Upper lobe of right lung (tissue), 1 donor: ENCODE measurements at places on chromosomes 5 and 9.

DNA sequence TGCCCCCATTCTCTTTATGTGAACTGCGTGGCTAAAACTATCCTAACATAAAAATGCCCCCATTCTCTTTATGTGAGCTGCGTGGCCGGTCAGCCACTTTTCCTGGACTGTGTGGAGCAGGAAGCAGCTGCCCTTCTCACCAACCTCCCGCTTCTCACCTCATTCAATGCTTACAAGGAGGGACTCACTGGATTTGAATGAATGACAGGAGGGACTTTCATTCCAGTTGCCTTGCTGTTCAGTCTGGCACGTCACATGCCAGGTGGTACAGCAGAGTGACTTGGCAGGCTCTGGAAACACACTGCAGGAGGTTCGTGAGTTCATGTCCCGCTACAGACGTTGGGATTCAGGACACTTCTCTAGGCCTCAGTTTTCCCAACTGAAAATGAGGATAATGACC, 60.2 kb upstream of the NFIL3 start:
- DNase-seq, result no peak

GRCh38 chr9:135692410-135692809, 6.9 kb downstream of the SOHLH1 start:
- DNase-seq, result no peak

DNA sequence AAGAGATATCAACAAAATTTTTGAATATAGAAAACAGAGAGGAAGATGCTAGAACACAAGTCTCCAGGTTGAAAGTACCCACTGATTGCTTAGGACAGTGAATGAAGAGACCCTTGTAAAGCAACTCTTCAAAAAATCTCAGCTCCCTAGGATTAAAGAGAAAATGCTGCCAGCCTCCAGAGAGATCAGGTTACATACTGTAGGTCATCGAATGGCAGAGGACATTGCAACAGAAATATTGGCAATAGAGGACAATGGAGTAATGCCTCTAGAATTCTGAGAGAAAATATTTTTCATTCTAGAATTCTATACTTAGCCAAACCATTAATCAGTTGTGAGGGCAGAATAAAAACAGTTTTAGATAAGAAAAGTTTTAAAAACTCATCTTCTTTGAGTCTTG, 43.1 kb upstream of the ELL2 start:
- no peak for DNase-seq

DNA sequence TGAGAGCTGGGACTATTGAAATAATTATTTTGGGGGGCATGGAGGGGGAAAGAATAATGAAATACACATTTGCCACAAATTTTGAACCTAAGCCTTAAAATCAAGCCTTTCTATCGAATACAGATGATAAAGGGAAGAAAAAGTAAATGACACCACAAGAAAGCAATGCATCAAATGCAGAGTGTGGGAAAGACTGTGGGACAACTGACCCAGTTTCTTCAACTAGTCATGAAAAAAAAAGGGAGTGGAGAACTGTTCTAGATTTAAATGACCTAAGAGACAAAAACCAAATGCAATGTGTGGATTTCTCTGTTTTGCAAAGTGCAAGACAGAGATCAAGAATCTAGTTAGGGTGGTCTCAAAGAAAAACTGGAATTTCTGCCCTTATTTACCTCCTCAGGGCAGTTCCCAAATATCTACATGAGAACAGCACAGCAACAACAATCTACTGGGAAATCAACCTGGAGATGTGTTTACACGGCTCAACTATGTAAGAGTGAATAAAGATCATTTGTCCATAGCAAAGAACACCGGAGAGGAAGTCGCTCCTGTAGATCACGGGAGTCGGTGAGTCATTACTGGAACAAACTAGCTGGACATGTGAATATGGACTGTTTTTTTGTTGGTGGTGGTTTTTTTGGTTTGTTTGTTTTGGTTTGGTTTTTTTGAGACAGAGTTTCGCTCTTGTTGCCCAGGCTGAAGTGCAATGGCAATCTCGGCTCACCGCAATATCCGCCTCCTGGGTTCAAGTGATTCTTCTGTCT, 145.9 kb downstream of the DROSHA start:
- DNase-seq, result no peak

GRCh38 chr9:35487081-35487480, 2.8 kb upstream of the RUSC2 start:
- DNase-seq, result no peak

GRCh38 chr9:121053544-121053943, 3.5 kb upstream of the C5 start:
- no peak for DNase-seq

DNA sequence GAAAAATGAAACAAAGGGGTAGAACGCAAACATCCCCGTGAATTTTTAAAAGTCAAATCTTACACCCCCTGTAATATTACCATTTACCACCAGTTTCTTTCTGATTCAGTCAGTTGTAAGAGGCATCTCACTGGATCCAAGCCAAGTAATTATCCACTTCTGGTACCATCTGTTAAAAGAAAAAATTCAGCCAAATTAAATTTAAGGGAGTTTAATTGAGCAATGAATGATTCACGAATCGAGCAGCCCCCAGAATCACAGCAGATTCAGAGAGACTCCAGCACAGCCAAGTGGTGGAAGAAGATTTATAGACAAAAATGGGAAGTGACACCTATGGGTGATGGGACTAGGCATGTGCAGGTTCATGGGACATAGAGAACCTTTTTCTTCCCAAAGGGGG, 29.9 kb upstream of the MTMR12 start:
- DNase-seq, result no peak

GRCh38 chr9:96305171-96305570, 3.2 kb upstream of the HSD17B3 start:
- DNase-seq, result no peak

DNA sequence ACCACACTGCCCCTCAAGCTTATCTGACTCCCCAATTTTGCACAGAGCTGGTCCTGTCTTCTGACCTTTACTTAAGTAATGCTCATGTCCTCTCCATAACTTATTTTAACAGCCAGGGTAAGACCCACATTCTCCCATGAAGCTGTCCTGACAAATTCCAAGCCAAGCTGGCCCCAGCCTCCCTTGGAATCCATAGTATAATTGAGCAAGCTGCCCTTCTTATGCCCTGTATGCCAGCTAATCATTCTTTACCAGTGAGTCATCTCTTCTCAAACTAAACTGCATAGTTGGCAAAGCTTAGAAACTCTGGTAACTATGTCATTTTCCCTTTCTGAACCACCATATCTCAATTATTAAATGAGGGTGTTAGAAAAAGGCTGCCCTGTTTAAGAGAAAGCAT, 92.4 kb downstream of the NFIB start:
- no peak for DNase-seq

DNA sequence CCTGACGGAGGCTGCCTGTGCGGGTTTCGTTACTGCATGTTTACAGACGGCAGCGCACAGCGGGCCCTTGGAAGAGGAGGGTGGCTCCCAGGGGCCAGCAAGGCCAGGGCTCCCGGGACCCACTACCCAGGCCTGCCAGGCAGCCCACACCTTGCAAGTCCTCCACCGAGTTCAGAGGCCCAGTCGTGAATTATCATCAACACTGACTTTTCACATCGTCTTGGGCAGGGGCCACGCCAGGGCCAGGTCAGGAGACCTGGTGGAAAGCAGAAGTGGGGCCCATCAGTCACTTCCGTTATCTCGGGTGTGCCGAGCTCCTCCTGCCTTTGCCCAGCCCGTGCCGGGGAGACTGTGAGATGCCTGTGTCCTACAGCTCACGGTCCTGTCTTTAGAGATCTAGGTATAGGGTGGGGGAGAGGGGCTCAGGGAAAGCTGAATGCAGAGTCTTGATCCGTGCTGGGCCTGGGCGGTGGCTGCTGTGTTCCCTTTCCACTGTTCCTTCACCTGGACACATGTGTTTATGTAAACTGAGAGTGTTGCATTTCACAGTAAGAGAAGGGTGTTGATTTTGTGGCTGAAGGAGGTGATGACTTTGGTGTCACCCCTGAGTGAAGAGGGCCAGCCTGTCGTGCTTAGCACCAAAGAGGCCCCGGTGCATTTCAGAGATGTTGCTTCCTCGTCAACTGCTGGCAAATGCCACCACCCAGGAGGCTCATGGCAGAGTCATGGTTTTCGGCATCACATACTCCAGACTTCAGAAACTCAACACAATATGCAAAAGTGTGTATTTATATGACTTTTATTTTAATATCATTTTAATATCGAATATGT, 175.2 kb downstream of the GAPVD1 start:
- peak; percentile 55 for DNase-seq

DNA sequence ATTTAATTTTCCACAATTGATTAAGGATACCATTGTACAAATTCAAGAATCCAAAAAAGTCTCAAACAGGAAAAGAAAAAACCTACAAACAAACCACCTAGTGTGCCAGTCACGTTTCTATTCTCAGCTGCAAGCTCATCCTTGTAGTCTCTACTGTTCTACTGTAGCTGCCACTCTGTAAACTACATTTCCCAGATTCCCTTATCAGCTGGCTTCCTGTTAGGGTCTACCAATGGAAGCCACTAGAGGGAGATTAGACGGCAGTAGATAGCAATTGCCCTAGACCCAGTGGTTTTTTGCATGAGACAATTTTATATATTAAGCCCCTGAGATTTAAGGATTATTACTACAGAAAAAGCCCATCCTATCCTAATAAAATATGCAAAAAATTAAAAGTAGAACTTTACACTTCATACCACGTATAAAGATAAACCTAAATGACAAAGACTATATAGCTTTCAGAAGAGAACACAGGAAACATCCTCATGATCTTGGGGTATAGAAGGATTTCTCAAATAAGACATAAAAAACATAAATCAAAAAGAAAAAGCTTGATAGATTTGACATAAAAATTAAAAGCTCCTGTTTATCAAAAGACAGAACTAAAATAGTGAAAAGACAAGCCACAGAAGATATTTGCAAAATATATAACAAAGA, 37.4 kb downstream of the P4HA2 start:
- no peak for DNase-seq

DNA sequence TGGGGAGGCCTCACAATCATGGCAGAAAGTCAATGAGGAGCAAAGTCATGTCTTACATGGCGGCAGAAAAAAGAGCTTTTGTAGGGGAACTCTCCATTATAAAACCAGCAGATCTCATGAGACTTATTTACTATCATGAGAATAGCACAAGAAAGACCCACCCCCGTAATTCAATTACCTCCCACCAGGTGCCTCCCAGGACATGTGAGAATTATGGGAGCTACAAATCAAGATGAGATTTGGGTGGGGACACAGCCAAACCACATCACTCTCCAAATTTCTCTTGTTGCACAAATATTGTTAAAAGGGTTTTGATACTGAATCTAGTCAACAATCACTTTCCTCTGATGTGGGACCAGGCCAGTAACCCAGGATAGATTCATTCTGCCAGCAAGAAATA, 1176.1 kb downstream of the CDH9 start:
- no peak for DNase-seq

GRCh38 chr5:159331093-159331973, 1.0 kb upstream of the IL12B start:
- peak; percentile 88 for DNase-seq

DNA sequence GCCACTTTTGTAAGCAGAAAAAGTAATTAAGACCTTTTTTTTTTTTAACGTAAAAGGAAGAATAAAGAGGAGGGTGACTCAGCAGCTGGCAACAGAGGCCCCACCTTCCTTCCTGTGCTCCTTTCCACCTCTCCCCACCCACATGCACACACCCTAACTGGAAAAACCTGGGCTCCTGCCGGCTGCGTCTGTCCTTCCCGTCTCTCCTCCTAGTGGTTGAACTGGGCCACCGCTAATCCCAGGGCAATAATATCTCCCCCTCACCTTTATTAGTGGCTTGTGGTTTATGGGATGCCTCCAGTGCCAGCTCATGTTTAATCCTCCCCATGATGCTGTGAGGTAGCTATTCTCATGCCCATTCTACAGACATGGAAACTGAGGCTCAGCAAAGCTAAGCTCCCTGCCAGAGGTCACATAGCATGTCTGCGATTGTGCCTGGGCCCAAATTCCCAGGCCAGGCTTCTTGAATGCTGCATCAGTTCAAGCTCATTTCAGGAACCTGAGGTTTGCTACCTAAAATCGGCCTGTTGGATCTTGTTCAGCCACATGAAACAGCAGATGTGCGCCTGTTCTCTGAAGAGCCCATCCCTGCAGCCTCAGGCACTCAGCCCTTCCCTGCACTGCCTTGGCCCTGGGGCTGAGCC, 60.9 kb upstream of the IL17B start:
- no peak for DNase-seq

DNA sequence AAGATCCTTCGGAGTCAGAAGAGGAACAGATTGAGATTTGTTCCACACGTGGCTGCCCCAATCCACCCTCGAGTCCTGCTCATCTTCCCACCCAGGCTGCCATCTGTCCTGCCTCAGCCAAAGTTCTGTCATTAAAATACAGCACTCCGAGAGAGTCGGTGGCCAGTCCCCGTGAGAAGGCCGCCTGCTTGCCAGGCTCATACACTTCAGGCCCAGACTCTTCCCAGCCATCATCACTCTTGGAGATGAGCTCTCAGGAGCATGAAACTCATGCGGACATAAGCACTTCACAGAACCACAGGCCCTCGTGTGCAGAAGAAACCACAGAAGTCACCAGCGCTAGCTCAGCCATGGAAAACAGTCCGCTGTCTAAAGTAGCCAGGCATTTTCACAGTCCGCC, 85.9 kb downstream of the GOLPH3 start:
- no peak for DNase-seq

GRCh38 chr5:54944364-54944763, 41.0 kb downstream of the ESM1 start:
- no peak for DNase-seq

- no peak for DNase-seq
Measured at GRCh38 chr9:137804908-137805630, 72.5 kb upstream of the CACNA1B start.

DNA sequence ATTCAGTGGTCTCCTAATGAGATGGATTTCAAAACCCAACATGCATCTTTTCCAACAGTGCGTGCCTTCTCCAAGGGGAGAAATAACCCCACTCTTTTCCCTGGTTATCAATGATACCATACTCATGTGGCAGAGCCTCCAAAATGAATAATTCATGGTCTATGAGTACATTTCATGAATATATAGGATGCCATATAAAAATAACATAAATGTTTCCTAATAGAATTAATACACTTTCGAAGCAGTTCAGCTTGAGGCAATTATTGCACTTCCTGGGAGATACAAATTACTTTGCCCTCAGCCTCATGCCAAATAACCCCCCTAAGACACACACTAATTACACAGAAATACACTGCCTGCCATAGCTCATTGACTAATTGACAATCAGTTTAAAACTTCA, 318.6 kb downstream of the ZSWIM6 start:
- DNase-seq, result no peak

DNA sequence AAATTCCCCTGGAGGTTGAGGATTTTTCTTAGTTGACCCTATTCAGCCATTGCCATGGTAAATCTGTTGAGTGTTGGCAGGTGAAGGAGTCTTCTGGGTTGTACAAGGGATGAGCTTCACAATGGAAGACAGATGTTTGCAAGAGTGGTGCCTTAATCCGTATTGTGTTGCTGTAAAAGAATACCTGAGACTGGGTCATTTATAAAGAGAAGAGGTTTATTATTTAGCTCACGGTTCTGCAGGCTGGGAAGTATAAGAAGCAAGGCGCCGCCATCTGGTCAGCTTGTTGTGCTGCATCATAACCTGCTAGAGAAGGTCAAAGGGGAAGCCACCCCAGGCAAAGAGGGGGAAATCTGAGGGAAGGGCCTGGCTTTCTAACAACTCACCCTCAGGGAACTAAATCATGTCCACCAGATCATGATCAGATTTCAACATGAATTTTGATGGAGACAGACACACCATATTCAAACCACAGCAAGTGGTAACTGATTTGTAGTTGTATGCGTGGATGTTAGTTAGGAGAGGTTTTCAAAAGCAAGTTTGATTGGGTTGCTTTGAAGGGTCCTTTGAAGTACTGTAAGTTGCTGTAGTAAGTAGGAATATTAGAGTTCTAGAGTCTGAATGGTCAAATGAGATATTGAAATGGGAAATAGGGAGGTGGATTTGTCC, 2.5 kb downstream of the TNPO1 start:
- DNase-seq, result peak; percentile 80
